ENCODE measurements at places on chromosomes 16 and 17. TPM values are rescaled to one million over a fixed set of nuclear protein-coding genes. Genes with fewer than 3 reads are reported as not detected.

- ATAC-seq: no peak
Measured at GRCh38 chr16:55497558-55497957, 11.3 kb upstream of the LPCAT2 start.

DNA sequence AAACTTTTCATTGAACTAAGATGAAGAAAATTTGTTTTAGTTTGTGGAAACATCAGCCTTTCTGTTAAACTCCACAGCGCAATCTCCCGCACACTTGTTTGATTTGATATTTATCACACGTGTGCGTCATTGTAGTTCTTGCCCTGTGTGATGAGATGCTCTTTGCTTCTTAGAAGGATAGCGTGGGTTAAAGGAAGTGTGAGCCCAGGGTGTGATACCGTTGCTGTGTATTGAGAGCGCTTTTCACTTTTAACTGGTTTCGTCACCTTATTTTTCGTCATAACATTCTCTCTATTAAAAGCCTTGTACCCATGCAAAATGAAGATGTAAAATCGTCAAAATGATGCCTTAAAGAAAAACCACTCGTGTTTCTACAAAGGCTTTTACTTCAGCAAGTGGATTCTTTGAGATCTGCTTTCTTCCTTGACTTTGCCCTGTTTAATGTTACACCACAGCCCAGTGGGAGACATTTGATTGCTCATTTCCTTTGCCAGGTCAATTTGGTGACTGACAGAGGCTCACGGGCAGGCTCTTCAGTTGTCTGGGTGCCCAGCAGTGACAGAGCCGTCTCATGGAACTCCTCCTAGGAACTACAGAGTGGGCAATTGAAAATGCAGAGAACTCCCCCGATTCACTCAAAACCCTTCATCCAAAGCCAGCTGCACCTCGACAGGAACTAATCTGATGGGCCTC, 61.1 kb downstream of the RPA1 start:
- no peak for ATAC-seq

DNA sequence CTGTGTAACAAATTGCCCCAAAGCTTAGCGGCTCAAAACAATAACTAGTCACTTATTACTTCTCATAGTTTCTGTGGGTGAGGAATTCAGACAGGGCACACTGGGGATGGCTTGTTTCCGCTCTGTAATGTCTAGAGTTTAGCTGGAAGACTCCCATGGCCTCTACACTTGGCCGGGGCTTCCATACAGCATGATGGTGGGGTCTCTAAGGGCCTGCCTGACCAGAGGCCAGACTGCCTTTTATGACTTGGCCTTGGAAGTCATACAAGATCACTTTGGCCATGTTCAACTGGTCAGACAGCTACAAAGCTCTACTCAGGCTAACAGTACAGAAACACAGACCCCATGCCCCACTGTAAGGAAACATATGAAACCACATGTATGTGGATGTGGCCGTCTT, 8.2 kb downstream of the GLP2R start:
- ATAC-seq: no peak

- ATAC-seq: no peak
Measured at GRCh38 chr17:27355419-27355818, 61.5 kb downstream of the WSB1 start.

- ATAC-seq: no peak
Measured at GRCh38 chr16:8941718-8942344, 21.9 kb downstream of the USP7 start.

DNA sequence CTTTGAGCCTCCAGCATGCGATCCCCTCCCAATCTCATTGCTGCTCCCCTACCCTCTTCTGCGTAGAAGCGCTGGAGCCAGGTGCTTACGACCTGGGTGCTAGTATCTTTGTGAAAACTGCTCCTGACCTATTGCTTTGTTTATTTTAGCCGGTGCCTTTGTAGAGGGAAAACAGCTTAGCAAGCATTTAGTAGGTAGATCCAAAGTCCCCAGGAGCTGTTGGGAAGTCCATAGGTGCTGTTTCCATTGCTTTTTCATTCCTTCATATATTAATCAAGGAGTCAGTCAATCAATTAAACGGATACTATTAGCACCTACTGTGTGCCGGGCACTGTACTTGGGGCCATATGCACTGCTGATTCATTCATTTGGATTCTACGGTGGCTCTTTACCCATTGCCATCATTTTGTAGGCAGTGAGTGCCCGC, 497.6 kb downstream of the WWOX start:
- ATAC-seq: no peak

GRCh38 chr16:86151239-86151851, 252.4 kb downstream of the IRF8 start:
- peak; percentile 61 for ATAC-seq

DNA sequence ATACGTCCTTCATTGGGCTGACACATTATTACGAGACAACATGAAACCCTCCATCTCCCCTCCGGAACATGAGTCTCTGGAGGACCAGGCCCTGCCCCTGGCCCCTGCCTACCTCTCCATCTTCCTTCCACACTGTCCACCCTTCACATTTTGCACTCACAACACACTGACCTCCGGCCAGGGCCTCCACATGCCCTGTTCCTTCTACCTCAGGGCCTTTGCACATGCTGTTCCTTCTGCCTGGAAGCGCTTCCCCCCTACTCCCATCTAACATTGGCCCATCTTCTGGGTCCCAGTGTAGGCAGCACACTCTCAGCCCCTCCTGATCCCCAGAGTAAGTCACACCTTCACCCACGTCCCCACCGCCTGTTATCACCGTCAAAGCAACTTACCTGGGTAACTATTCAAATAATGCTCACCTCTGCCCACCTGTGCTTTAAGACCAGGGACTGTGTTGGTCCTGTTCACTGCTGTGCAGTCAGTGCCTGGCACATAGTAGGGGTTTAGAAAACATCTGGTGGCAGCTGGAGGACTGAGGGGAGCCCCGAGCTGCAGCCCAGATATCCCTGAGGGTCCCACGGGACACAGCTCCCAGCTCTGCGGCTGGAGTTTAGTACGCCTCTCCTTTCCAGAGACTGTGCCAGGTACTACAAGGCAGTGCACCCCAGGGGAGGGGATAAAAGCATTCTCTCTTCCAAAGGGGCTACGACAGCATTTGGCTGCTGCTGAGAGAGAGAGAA, 27.2 kb downstream of the RPH3AL start:
- ATAC-seq: no peak

The HCRT gene
- total RNA-seq: not detected

The HSF4 gene
- total RNA-seq: 90.7 TPM

The RAP1GAP2 gene
- 9.3 TPM for total RNA-seq

The KRTAP17-1 gene
- not detected for total RNA-seq

The SOST gene
- not detected for total RNA-seq

The DPEP3 gene
- total RNA-seq: 1.4 TPM

The PLK1 gene
- total RNA-seq: 1.1 TPM

The CALB2 gene
- total RNA-seq: not detected

The MAPT gene
- total RNA-seq: 9.8 TPM

All from gastroesophageal sphincter (tissue), 4 donors.